ENCODE measurements at places on chromosomes 5 and 9.

GRCh38 chr9:5920860-5921328 lies 30.2 kb downstream of the MLANA start:
- no peak for DNase-seq

- DNase-seq, result no peak
These were observed 141.1 kb upstream of the C9orf72 start for GRCh38 chr9:27714388-27714787.

DNA sequence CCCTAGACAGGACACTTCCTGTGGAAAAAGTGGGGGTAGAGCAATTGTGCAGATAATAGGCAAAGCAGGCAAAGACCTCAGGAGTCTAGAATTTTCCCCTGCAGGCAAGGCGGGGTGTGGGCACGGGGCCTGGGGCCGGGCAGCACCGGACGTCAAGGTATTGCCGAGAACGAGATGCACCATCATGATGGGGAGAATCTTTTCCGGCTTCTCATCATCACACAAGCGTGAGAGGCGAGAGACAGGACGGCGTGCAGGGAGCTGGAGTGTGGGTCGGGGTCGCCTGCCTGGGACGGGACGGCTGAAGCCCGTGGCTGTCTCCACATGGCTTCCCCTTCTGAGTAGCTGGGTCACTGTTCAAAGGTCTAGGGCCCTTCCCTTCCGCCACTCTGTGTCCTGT lies 44.5 kb downstream of the OLFM1 start:
- no peak for DNase-seq

GRCh38 chr5:121919046-121919445 lies 42.7 kb upstream of the SRFBP1 start:
- no peak for DNase-seq

DNA sequence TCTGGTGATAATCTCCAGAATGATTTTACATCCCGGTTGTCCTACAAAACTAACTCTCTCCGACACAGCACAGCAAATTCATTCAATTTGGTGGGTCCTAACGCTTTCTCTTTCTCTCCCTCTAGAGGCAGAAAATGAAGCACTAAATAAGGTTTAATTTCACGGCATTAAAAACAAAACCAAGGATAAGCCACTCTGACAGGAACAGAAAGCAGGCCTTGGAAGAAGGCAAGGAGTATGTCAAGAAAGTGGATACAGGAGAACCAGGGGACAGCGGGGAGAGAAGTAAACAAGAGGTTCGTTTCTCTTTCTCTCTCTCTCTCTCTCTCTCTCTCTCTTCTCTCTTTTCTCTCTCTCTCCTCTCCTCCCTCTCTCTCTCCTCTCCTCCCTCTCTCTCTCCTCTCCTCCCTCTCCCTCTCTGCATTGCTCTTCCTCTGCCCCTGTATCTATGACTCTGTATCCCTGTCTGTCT lies 49.8 kb downstream of the EBF1 start:
- no peak for DNase-seq

- DNase-seq, result no peak
These were observed 131.1 kb downstream of the ZCCHC7 start for GRCh38 chr9:37251452-37251851.

DNA sequence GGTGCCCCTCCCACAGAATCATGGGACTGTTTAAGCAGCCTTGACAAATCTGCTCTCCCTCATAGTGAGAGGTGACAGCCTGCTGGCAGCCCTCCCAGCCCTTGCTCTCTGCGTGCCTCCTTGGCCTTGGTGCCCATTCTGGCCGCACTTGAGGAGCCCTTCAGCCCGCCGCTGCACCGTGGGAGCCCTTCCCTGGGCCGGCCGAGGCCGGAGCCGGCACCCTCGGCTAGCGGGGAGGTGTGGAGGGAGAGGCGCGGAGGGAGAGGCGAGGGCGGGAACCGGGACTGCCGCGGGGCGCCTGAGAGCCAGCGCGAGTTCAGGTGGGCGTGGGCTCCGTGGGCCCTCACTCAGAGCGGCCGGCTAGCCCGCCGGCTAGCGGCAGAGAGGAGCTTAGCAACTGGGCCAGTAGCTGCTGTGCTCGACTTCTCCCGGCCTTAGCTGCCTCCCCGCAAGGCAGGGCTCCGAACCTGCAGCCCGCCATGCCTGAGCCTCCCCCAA lies 125.9 kb upstream of the MYO10 start:
- no peak for DNase-seq

- no peak for DNase-seq
These were observed 3.5 kb downstream of the CSF1R start for GRCh38 chr5:150082889-150083288.

DNA sequence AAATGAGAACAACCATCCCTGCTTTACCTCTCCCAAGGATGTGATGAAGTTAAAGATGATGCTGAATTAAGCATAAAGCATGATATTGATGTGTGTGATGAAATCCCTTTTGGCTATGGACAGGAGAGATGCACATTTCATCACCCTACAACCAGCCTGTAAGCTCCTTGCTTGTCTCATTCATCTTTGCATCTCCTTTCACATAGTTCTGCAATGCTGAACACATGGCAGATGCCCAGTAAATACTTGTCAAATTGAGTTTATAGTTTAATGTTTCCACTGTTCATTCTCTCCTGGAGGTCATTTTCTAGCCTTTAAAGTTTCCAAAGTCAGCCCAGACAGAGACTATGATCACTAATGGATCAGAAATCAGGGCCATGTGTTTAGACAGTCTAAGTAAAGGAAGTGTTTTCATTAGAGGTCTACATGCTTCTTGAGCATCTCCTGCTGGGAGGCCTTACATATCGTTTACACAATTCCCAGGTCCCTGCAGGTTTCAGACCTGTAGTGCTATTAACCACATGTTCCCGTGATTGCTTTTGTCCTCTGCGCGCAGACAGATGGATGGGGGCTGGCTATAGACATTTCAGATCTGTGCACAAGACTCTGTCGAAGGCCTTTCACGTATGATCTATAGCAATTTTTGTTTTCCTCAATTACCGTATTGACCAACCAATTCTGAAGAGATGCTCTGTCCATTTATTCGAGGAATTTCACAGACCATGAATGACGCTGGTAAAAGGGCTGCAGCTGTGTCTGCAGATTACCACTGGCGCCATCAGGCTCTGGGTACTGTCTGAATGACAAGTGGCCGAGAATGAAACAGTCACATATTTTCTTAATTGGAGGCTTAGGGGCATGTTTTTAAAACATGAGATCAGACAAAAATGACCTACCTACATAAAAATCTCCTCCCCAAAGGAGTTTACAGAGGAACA lies 49.0 kb upstream of the CKMT2 start:
- peak; percentile 11 for DNase-seq

DNA sequence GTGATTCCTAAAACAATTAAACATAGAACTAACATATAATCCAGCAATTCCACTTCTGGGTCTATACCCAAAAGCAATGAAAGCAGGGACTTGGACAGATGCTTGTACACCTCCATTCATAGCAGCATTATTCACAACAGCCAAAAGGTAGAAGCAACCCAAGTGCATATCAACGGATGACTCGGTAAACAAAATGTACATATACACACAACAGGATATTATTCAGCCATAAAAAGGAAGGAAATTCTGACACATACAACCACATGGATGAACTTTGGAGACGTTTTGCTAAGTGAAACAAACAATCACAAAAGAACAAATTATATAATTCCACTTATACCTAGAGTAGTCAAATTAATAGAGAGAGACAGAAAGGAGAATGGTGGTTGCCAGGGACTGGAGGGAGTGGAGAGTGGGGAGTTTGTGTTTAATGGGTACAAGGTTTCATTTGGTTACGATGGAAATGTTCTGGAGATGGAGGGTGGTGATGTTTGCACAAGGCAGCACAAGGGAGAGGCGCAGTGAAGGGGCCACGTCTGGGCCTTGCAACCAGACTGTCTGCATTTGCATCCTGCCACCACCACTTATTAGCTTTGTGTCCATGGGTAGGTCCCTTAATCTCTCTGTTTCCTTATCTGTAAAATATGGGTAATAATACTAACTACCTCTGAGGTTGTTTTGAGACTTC lies 36.3 kb upstream of the RLN1 start:
- DNase-seq, result no peak

- DNase-seq, result no peak
These were observed 40.4 kb downstream of the LMBRD2 start for GRCh38 chr5:36111238-36111637.

GRCh38 chr9:76798527-76798926 lies 34.3 kb downstream of the PCA3 start:
- no peak for DNase-seq
